Stimulated activated CD4-positive, alpha-beta T cell treated with anti-CD3 and anti-CD28 coated beads, TNF-alpha, amount 100 ng/mL, for 4 hours (primary cell): ENCODE measurements at places on chromosomes 2 and 18.

- DNase-seq, result no peak
Observed at GRCh38 chr18:12052866-12053265, 40.8 kb upstream of the ANKRD62 start.

- DNase-seq, result no peak
Observed at GRCh38 chr2:10279472-10279870, 23.2 kb upstream of the HPCAL1 start.

GRCh38 chr2:232860593-232861241, 9.3 kb upstream of the SNORC start:
- no peak for DNase-seq

DNA sequence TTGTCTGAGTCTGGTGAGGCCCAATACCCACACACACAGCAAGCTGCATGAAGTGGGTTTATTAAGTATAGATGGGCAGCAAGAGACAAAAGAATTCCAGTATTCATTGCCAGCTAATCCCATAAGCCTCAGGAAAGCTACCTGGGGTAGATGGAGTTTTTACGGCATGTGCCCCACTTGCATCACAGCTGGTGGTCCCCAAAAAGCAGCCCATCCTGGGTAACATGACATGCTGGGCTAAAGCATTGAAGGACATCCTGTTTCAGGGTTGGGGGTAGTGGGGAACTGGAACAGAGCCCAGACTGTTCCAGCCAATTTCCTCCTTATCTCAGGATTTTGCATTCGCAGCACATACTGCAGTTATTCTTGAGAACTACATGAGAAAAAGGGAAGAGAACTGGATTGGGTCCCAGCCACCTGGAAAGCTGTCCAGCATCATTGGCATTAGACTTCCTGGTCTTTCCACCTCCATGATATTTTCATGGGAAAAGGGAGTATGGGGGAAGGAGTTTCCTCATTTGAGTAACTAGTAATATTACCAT, 240.1 kb upstream of the MMADHC start:
- no peak for DNase-seq

GRCh38 chr2:146287281-146287680, 1557.5 kb upstream of the ACVR2A start:
- DNase-seq, result no peak

DNA sequence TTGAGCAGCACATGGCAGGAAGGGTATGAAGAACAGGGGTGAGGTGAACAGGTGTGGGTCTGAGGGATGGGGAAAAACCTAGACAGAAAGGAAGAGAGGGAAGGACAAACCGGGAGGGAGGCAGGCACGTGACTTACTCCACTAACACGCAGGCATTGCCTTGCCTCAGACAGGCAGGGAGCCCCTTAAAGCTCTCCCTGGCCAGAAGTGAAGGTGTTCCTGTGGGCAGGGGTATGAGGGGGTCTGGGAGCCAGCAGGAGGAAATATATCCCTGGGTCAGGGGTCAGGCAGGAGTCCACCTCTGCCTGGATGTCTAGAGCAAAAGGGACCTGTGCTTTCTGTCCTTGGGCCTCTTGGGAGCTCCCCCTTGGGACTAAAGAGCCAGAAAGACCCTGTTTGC, 135.3 kb upstream of the EPAS1 start:
- no peak for DNase-seq

GRCh38 chr2:102103992-102104871, 38.3 kb upstream of the IL1R1 start:
- DNase-seq, result peak; percentile 43

DNA sequence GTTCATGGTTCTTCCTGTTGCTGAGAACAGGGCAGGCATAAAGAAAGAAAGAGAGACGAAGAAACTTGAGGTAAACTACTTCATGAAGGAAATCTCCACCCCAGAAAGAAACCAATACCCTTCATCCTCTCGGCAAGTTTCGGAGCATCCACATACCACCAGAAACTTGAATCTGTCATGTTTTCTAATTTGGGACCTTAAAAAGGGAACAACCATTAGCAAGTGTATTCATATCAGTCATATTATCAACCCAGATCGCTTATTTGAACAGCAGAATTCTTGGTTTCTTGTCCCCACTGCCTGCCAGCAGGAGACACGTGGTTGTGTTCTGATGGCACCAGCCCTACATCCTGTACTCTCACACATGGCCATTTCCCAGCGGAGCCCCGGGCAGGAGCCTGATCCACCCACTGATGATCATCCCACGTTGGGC, 53.2 kb upstream of the FZD7 start:
- no peak for DNase-seq

DNA sequence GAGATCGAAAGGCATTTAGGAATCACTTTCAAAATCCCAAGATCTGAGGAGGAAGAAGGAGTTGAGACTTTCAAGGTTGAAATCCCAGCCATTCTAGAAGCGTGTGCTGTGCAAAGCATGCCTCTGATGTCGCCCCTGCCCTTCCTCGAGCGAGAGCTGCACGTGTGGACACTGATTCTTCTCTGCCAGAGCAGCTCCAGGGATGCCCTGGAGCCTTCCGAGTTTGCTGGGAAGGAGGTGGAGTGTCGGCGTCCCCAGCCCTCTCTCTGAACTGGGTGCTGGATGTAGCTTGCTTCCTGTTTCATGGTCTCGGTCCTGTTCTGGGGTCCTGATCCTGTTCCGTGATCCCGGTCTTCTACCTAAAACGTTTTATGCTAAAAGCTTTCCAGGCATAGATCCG, 76.1 kb downstream of the TWIST2 start:
- no peak for DNase-seq

DNA sequence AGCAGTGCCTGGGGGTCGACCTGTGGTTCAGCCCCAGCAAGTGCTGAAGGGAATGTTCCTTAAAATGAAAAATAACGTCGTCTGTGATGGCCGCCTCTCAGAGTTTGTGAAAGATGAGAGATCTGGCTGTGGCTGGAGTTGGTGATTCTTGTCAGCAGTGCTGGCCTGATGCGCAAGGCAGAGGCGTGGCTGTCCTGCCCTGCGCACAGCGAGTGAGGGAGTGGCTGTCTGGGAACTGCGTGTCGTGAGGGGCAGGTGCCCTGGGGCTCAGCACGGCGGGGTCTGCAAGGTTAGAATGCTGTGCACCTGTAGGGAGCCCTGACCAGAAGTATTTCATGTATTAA, 8.8 kb downstream of the NFATC1 start:
- no peak for DNase-seq

GRCh38 chr2:26757873-26758789, 6.0 kb upstream of the SLC35F6 start:
- no peak for DNase-seq

GRCh38 chr18:13583576-13584550, 142.5 kb downstream of the FAM210A start:
- no peak for DNase-seq

DNA sequence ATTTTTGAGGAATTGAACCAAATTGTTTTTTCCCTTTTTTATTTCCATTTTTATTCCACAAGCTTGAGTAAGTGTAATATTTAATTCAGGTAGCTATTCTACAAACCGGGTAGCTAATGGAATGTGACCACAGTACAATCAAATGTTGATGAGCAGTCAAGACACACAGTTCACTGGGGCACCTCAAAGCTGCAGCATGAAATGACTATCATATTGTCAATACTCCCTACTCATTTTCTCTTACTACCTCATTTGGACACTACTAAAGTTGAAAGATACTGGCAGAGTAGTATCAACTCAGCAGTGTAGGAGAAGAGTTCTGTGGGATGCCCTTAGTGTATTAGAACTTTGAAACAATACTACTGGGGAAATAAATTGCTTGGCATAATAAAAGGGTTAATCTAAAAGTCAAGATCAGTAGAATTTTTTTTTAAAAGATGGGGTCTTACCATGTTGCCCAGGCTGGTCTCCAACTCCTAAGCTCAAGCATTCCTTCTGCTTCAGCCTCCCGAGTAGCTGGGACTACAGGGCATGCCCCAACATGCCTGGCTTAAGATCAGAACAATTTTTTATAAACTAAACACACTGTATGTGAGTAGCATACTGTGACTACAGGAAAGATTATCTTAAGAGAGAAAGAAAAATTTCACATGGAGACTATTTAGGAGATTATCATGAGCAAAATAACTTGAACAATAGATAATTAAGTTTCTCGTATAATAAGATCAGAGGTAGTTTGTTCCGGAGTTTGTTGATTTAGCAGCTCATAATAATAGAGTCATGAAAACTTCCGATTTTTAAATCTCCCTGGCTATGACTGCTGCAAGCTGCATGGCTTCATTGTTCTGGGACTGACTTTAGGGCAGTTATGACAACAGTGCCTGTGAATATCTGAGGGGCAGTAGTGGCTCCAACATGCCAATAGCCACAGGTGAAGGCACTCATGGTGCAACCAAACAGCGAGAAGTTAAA, 43.7 kb downstream of the MYO3B start:
- no peak for DNase-seq

DNA sequence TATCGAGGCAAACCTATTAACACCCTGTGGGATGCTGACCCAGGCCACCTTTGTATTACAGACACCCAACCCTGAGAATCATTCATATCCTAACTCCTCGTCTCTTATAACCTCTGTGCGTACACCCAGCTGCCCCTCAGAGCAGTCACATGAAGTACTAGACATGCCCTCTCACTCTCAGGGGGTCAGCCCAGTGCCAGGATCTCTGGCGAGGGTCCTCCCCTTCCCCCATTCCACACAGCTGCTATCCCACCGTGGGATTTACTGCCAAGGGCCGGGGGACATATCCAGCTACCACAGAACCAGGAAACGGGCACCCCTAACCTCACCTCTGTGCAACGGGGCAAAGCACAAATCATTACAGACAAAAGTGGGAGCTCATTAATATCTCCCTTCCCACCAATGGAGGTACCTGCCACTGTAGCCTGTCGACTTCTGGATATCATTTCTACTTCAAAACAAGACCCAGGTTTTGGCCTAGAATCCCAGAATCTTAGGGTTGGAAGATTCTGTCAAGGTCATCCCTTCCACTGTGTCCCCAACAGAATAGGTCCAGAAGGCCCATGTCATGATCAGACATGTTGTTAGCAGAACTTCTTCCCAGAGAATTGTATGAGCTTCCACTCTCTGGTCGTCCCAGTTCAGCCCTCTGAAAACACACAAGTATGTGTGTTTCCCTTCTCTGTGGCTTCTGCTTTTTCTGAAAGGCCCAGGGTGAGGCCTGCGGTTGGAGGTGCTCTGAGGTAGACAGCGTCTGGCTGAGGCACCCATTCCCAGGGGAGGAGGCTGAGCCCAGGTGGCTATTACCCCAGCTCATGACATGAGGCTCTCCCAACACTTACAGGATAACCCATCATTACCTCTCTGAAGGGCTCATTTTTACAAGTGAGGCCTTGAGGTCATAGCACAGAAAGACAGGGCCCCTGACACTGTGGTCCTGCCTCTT, 1.7 kb downstream of the TMBIM1 start:
- no peak for DNase-seq

DNA sequence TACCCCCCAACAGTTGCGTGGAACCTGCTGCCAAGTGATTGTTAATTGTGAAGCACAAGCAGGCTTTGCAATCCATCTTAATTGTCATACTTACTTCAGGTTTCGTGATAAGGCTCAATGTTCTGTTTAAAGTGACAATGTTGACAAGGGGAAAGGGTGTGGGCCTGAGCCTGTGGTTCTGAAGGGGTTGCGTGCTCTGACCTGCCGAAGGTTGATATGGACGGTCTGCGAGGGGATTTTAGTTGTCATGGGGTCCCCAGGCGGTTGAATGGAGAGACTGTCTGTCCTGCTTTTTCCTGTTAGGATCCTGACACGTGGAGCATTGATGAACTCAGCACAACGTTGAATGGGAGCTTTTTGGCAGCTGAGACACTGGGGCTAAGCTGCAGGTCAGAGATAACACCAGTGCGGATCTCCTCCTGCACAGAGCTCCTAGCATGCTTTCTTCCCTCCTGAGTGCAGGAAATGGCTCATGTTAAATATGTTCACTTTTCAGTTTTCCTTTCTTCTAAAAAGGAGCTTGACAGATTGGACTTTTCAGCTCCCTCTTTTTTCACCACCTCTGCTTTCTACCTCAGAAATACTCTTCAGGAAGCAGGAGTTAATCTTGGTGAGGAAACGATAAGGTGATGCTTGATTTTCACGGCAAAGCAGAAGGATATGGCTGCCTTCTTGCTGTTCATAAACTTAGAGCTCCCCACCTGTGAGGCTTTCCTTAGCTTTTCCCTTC, 62.9 kb upstream of the ZEB2 start:
- DNase-seq, result no peak

DNA sequence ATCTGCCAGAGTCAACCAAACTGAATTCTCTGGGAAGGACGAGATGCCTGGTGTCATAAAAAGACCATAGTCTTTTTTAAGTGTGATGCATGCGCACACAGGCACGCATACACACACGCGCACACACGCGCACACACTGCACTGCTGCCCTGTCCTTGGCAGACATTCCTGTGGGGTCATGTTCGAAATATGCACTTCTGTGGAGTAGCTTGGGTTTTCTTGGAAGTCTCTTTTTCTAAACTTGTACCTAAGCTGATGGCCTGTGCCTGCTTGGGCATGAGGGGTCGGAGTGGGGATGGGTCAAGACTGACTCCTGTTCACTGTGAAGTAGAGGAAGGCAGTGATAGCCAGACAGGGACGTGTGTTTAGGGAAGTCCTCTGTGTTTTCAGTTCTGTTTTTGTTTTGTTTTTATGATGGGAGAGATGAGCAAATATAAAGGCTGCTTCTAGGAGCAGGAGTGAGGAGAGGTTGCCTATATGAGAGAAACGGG, 4.0 kb upstream of the RMC1 start:
- DNase-seq, result no peak

GRCh38 chr2:45390861-45391260, 220.2 kb downstream of the SRBD1 start:
- DNase-seq, result no peak

GRCh38 chr18:42183746-42184145, 228.7 kb downstream of the PIK3C3 start:
- DNase-seq, result no peak
